NCI-H146 (cell line): ENCODE measurements at places on chromosomes 7 and 10.

DNA sequence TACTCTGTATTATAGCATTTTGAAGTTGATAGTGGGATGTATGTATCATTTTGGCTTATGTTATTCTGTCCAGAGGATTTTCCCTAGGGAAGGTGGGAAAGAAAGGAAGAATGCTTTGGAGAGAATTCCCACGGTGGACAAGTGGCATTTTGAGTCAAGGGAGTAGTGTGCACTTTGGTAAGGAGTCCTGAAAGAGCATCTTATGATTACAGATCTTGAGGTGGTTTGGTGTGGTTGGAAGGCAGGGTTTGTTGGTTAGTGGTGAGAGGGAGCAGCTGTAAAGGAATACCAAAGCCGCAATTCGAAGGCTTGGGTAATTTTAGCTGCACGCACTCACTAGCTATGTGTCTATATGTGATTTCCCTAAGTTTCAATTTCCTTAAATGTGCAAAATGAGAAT lies 16.1 kb downstream of the CCSER2 start:
- DNase-seq = no peak

DNA sequence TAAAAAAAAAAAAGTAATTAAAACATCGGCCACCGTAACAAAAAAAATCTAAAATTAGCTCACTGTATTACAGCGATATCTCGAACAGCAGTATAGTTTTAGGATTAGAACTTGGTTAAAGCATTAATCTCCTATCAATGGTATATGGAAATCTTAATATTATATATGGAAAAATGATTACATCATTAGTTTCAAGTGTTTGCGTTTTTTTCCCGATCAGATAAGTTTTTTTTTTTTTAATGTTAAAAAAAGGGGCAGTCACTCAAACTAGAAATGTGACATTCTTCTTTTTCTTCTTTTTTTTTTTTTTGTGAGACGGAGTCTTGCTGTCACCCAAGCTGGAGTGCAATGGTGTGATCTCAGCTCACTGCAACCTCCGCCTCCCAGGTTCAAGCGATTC lies 7.4 kb downstream of the IDI1 start:
- DNase-seq = no peak

DNA sequence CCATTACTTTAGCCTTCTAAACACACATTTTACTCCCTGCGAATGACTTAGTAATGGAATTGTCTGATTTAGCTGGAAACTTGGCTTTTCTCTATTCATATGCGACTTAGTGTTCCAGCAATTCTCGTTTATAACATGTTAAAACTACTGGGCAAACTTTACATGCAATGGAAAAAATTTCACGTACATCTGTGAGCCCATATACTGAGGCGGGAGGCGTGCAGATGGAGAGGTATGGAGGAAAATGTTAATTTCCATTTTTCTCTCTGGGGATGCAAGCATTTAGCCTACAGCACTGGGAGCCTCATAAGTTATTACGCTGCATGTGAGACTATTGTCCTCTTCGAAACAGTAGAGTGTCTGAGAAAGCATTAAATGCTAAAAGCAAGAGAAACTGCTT lies 591.5 kb upstream of the ANKRD30A start:
- DNase-seq = no peak

DNA sequence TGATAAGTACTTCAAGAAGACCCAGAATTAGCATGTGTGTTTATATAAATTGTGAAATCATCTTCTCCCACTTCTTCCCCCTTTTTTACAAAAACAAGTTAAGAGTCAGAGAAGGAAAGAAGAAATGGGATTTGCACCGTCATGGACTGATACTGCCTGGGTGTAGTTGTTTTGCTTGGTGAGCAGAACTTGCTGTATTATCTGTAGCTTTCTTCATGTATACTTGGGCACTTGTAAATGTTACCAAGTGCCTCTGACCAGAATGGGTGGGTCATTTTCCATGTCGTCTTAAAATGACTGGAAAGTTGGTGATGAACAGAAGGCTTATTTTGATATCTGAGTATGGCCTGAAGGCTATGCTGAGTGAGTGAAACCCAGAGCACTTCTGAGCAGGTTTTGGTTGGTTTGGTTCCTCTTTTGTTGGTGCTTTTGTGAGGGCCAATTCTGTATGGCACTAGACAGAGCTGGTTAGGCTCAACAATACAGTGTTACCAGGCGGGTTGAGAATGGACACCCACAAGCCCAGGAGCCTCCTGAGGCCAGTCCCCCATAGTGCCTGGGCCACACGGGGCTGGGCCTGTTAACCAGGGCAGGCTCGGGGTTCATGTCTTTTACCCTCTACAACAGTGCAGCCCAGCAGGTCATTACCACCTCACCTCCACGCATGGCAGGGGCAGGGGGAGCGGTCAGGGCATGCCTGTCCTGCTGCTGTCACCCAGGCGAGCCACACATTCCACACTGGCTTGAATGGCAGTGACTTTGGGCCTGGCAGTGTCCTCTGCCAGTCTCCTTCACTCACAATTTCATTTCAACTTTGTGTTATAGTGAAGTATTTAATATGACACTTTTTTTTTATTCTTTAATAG lies 115.1 kb downstream of the CCNY start:
- DNase-seq = no peak

DNA sequence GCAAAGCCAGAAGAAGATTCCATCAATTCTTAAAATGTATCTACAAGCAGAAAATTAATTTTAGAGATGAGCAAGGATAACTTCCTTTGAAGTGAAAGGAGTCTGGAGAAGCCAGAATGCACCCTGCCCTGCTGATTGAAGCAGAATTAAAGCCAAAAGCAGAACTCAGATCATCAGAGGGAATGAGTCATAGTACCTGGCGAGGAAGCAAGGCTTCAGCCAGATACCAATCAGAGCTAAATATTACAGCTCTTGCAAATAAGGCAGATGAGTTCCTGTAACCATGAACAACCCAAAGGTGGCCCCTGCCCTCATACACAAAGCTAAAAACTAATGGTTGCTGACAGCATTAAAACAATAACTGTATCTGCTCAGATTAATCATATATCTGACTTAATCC lies 10.4 kb downstream of the HTR7 start:
- no peak for DNase-seq

DNA sequence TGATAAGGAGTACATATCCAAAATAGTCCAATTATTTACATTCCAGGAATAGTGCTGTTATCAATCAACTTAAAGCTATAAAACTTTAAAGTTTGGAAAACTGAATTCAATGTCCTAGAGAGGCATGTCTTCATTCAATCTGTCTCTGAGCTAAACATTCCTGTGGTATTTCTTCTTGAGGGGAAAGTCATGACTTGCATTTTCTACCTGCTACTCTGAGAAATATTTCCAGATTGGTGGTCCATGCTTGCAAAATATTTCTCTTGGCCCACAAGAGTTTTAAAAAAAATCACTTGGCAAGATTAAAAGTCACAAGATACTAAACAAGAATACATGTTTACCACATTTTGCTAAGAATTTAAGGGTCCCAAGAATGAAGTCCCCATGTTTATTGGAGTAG lies 63.6 kb upstream of the HGF start:
- no peak for DNase-seq

GRCh38 chr10:1400101-1401070 lies 336.9 kb downstream of the ADARB2 start:
- no peak for DNase-seq

DNA sequence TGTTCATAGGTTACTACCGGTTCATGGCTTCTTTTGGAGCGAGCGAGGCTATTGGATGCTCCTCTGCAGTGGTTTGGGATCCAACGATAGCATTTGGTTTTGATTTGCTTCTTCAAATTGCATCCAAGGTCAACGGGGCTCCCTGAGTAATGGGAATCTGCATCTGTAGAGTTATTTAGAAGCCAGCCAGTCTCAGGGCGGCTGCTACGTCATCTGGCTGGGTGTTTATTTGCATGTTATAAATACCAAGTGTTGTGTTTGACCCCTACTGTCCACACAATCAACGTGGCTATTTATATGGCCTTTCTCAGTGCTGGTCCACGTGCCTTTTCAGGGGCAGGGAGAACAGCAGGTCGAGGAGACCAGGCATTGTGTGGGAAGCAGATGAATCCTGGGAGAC lies 137.7 kb downstream of the PRPF18 start:
- no peak for DNase-seq

- DNase-seq = no peak
Observed at GRCh38 chr7:150337659-150338081, 3.8 kb downstream of the RARRES2 start.

- no peak for DNase-seq
Observed at GRCh38 chr7:99371376-99371920, 3.1 kb upstream of the ARPC1B start.

DNA sequence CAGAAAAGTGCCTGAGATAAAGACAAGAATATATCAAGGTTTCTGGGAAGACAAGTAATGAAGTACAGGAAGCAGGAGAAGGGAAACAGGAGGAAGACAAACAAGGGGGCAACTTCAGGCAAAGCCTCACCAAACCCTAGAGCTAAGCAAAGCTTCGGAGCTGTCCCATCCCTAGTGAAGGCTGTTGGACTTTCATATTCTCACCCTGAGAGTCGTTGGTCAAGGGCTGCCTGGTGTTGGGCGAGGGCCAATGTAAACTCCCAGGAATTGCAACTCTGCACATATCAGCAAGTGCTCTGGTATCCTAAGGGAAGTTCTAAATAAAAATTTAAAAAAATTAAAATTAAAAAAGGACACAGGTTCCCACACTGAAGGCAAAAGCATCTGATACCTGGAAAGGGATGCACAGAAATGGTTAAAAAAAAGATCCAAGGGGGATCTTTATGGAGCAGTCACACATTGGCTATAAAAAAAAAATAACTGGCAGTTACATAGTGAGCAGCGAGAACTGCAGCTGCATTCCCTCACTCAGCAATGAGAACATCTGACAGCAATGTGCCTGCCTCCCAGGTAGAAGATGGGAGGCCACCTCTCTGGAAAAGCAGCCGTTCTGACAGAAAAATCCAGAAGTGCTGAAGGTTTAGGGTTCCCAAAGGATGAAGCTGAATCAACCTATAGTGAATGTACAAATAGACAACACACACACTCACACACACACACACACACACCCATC lies 304.7 kb downstream of the WDR11 start:
- DNase-seq = no peak

GRCh38 chr10:131396121-131397050 lies 84.9 kb upstream of the TCERG1L start:
- no peak for DNase-seq

- no peak for DNase-seq
Observed at GRCh38 chr10:48818861-48819520, 120.6 kb downstream of the LRRC18 start.

DNA sequence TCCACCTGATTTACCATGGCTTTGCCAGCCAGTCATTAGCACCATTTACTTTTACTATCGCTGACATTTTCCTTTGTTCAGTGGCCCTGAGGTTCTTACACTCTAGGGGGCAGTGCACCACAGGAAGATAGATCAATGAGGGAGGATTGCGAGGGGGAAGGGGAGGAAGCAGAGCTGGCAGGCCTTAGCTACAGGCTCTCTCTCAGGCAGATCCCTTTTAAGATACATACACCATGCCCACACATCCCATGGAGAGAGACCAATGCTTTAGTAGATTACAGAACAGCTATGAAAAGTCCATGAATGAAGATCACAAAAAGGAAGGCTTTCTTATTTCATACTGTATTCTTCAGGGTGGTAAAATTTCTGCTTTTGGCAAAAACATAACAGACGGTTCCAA lies 47.4 kb downstream of the DENND11 start:
- peak; percentile 83 for DNase-seq

DNA sequence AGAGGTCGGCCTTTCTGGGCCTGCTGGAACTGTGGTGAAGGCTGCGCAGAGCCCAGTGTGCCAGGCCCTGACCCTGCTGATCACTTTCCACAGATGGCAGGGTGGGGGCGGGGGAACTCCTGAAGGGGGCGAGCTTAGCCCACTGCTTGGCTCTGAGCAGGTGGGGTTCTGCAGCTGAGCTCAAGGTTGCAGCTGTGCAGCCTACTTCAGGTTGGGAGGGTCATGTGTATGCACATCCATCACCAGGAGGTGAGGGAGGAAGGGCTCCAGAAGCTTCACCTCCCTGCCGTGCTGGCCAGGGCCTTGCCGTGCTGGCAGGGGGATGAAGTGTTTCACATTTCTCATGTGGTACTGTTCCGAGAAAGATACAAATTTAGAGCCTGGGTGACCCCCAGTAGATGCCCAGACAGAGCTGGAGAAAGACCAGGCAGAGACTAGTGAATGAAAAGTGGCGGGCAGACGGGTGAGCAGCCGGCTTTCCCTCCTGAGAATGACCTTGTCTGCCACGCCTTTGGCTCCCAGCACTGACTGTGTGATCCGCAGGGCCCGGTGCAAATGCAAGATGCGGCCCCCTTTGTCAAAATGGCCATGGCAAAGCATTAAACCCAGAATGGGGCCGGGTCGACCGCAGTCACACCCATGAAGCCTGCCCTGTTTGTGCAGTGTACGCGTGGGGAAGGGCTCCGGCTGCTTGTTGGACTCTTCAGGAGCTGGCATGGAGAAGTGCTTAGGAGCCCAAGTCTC lies 25.2 kb downstream of the FAM241B start:
- DNase-seq = no peak

- no peak for DNase-seq
Observed at GRCh38 chr7:143490717-143491306, 13.1 kb downstream of the TAS2R41 start.

DNA sequence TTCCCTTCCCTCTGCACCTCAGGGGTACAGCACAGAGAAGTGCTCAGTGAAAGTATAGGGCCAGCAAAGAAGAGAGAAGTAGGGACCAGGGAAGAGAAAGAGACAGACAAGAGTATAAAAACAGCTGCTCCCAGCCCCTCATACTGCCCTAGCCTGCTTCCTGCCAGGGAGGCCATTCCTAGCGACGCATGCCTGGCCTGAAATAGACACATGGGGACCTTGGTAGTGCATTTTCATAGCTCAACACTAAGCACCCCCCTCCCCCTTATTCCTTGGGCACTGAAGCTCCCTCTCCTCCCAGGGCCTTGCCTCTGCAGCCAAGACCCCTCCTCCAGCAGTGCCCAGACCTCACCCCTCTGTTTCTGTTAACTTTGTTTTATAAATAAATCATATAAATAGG lies 64.7 kb downstream of the ZMIZ1 start:
- no peak for DNase-seq

GRCh38 chr10:21300551-21300950 lies 224.9 kb downstream of the SKIDA1 start:
- no peak for DNase-seq

GRCh38 chr10:91944880-91945630 lies 21.5 kb downstream of the BTAF1 start:
- no peak for DNase-seq

- DNase-seq = no peak
Observed at GRCh38 chr7:143217806-143218205, 4.0 kb upstream of the TAS2R40 start.

DNA sequence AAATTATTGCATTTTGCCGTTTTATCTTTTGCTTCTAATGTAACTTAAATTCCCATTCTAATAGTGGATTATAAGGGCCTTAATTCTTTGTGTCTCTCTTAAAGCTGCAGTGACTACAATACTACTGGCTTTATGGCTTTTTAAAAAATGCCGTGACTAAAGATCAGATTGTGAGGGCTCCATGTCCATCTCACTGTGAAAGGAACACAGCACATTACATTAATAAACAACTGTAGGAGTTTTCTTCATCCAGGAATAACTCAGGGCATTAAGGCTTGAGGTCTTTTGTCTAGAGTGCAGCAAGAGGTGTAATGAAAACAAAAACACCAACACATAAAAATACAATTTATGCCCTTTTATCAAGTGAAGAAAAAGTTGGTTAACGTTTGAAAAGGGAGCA lies 205.3 kb downstream of the SKAP2 start:
- DNase-seq = peak; percentile 55
